ENCODE measurements at places on chromosomes 6 and 20. TPM values are rescaled to one million over a fixed set of nuclear protein-coding genes. Genes with fewer than 3 reads are reported as not detected.

The RTF2 gene
- total RNA-seq, result 49.4 TPM

- H3K4me3 ChIP-seq, result no peak overlapping the region
- DNase-seq, result no peak
- H3K36me3 ChIP-seq, result peaks cover 4% of the 10 kb centered on the region
- peak overlapping the region; percentile 48 for H3K27ac ChIP-seq
- no peaks in the 10 kb centered on the region for H3K27me3 ChIP-seq
Measured at GRCh38 chr20:51393571-51393970, 148.9 kb downstream of the NFATC2 start.

The RIMS4 gene
- 0.47 TPM for total RNA-seq

The PRSS35 gene
- 0.85 TPM for total RNA-seq

GRCh38 chr20:16360668-16361067 lies 212.6 kb downstream of the KIF16B start:
- H3K36me3 ChIP-seq, result peaks cover 6% of the 10 kb centered on the region
- H3K4me3 ChIP-seq, result no peak overlapping the region
- no peaks in the 10 kb centered on the region for H3K27me3 ChIP-seq
- H3K4me1 ChIP-seq, result no peaks in the 10 kb centered on the region
- H3K27ac ChIP-seq, result no peak overlapping the region

DNA sequence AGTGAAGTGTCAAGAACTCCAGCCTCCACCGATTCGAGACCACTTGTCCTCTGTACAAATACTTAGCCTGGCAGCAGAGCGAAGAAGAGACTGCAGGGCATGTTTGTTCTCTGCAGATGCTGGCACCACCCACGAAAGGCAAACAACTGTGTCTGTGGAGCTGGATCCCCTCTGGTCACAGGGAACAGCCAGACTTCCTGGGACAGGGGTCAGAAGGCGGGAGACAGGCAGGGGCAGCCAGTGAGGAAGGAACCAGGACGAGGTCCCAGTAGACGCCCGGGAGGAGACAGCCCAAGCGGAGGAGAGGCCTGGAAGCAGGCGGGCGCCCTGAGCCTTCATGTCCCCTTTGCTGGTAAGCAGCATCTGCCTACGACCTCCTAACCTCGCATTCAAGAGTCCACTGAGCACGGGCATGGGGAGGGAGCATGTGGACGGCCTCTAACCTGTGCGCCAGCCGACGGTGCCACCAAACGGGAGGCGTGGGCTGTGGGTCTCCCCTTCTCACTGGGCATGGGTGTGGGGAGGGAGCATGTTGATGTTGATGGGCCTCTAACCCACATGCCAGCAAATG lies 265.5 kb downstream of the DLL1 start:
- no peaks in the 10 kb centered on the region for H3K36me3 ChIP-seq
- no peaks in the 10 kb centered on the region for H3K27me3 ChIP-seq

The KIZ gene
- total RNA-seq, result 16.1 TPM

The SLC22A23 gene
- 2.9 TPM for total RNA-seq

GRCh38 chr20:6120491-6120988 lies 2.3 kb downstream of the FERMT1 start:
- no peak for DNase-seq
- H3K27me3 ChIP-seq, result no peaks in the 10 kb centered on the region
- no peak overlapping the region for H3K4me3 ChIP-seq
- H3K4me1 ChIP-seq, result peaks cover 19% of the 10 kb centered on the region

The LAMA2 gene
- total RNA-seq, result 166 TPM

The RAMACL gene
- 0.20 TPM for total RNA-seq

DNA sequence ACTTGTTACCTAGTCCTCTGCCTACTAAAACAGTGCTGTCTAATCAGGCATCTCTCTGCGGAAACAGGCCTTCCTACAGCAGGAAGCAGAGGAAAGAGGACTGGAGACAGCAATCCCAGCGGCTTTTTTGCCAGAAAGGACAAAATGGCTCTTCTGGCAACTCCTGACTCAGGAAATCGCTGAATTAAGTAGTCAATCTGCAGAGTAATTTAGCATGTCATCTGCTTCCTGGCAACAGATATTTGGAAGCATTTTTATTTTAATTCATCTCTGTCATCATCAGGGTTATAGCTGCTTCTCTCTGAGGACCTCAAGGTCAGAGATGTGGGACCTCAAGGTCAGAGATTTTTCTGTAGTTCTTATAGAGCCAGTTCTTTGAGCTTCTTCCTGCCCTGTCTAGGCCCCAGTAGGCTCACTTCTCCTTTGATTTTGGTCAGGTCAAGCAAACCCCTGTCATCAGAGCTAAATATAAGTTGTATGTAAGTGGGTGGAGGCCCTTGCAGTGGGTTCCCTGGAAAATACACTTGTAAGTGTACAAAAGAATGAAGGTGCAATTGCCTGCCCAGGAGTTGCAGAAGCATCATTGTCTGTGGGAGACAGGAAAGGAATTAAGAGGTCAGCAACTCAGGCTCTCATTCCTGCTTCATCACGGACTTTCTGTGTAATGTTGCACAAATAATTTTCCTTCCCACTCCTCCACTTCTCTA lies 229.4 kb downstream of the ALDH8A1 start:
- H3K27me3 ChIP-seq, result no peaks in the 10 kb centered on the region
- H3K4me3 ChIP-seq, result no peak overlapping the region
- no peak for DNase-seq
- no peaks in the 10 kb centered on the region for H3K4me1 ChIP-seq
- H3K27ac ChIP-seq, result peak overlapping the region; percentile 25

- H3K4me1 ChIP-seq, result no peaks in the 10 kb centered on the region
- no peak overlapping the region for H3K27ac ChIP-seq
- no peaks in the 10 kb centered on the region for H3K27me3 ChIP-seq
Measured at GRCh38 chr6:4518506-4518905, 257.7 kb upstream of the CDYL start.

DNA sequence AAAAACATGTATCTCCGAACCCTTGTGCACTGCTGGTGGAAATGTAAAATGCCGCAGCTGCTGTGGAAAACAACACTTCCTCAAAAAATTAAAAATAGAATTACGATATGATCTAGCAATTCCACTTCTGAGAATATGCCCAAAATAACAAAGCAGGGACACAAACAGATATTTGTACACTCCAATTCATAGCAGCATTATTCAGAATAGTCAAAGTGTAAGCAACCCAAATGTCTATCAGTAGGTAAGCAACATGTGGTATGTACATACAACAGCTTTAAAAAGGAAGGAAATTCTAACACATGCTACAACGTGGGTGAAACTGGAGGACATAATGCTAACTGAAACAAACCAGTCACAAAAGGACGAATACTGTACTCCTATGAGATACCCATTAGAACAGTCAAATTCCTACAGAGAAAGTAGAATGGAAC lies 5.7 kb upstream of the RAB5IF start:
- DNase-seq, result no peak
- H3K36me3 ChIP-seq, result no peaks in the 10 kb centered on the region
- no peaks in the 10 kb centered on the region for H3K4me1 ChIP-seq
- H3K4me3 ChIP-seq, result no peak overlapping the region

DNA sequence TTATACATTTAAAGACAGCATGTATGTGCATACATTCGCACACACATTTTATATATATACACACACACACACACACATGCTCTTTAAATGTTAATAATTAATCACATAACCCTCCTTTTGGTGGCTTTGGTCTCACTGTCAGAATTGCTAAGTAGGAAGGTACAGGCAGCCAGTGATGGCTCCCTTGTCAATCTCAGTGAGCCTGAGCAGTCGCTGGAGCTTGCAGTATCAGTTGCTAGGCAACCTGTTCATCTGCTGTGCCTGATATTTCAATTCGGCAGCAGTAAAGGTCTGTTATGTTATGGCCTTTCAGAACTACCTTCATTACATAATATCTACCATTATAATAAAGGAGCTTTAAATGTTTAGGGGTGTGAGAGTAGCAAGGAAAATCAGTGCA lies 374.3 kb downstream of the LMBRD1 start:
- H3K27me3 ChIP-seq, result no peaks in the 10 kb centered on the region
- no peaks in the 10 kb centered on the region for H3K4me1 ChIP-seq
- H3K36me3 ChIP-seq, result no peaks in the 10 kb centered on the region
- H3K4me3 ChIP-seq, result no peak overlapping the region

- no peak overlapping the region for H3K4me3 ChIP-seq
- no peaks in the 10 kb centered on the region for H3K4me1 ChIP-seq
- no peak for DNase-seq
- H3K36me3 ChIP-seq, result no peaks in the 10 kb centered on the region
Measured at GRCh38 chr6:31568537-31568961, 3.5 kb upstream of the LTA start.

The KCNB1 gene
- total RNA-seq, result 1.4 TPM

DNA sequence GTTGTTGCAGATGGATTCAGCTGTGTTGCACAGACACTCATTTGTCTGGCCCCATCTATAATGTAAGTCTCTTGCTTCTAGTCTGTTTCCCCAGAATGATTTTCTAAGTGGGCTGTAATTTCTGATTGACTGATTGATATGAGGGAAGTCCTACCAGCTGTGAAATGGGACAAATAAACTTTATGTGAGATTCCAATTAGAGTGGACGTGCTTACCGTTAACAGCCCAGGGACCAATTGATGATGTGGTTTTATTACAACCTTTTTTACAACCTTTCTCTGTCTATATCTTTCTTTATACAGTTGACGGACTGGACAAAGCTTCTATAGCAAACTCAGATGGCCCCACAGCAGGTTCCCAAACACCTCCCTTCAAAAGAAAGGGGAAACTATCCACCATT lies 33.9 kb downstream of the PHACTR2 start:
- H3K27me3 ChIP-seq, result no peaks in the 10 kb centered on the region
- no peaks in the 10 kb centered on the region for H3K4me1 ChIP-seq
- H3K36me3 ChIP-seq, result no peaks in the 10 kb centered on the region

The POM121L2 gene
- not detected for total RNA-seq

DNA sequence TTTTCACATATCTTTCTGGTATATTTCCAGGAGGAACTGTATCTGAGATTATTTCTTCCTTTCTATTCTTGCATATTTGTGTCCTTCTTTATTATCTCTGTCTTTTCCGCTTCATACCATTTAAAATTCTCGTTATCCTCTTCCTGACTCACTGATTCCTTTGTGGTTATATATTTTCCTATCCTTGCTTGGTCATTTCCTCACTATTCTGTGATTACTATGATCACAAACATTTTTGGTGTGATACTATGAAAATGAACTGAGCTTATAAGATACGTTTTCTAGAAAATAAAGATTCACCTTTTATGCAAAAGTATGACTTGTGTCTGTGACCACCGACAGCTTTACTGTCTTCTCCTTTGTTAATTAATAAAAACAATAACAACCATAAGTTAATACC lies 26.5 kb upstream of the MYCT1 start:
- no peaks in the 10 kb centered on the region for H3K27me3 ChIP-seq
- no peak overlapping the region for H3K27ac ChIP-seq
- H3K4me1 ChIP-seq, result no peaks in the 10 kb centered on the region
- H3K36me3 ChIP-seq, result no peaks in the 10 kb centered on the region
- no peak for DNase-seq

DNA sequence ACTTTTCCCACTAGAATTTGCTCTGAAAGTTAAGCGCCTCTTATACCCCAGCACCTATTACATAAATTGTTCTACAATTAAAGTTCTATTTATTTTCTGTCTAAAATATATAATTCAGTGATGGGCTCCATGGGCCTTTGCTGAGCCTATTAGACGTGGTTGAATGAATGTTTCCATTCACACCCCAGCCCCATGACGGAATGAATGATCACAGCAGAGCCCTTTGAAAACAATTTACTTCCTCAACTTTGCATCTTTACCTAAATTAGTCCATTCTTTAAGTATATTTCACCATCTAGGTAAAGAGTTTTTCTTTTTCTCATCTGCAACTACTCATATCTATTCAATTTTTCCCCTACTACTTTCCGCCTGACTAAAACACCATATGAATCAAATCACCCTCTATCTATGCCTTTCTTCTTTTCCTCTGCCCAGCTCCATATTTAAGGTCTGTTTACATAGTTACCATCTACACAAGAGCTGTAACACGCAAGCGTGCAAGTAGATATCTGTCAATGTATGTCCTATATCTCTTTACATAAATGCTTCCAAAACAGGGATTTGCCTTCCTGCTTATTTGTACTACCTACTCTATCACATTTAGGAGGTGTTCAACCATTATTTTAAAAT lies 69.7 kb downstream of the ECT2L start:
- H3K27ac ChIP-seq, result no peak overlapping the region
- H3K4me1 ChIP-seq, result peaks cover 10% of the 10 kb centered on the region
- no peaks in the 10 kb centered on the region for H3K27me3 ChIP-seq

DNA sequence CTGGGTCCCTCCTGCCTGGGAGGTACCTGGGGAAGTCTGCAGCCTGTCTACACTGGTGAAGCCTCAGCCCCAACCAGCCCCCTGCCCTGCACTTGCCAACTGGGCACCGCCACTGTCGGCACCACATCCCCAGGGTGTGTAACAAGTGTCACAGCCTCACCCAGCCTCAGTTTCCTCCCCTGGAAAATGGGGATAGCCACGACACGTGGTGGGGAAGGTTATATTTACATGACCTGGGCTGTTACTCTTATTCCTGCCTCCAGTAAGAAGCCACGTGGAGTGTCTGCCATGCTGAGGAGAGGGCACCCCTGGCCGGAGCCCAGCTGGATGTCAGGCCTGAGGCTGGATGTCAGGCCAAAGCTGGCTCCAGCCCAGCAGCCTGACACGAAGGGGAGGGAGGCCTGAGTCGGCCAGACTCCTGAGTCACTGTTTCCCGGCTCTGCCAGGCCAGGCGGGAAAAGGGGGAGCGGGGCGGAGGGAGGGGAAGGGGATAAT lies 44.9 kb downstream of the SNAI1 start:
- peak; percentile 85 for DNase-seq
- no peaks in the 10 kb centered on the region for H3K27me3 ChIP-seq
- H3K4me3 ChIP-seq, result no peak overlapping the region
- H3K36me3 ChIP-seq, result no peaks in the 10 kb centered on the region

GRCh38 chr6:158969148-158969547 lies 30.9 kb downstream of the RSPH3 start:
- H3K36me3 ChIP-seq, result no peaks in the 10 kb centered on the region
- H3K4me3 ChIP-seq, result no peak overlapping the region
- DNase-seq, result no peak
- no peaks in the 10 kb centered on the region for H3K27me3 ChIP-seq
- no peaks in the 10 kb centered on the region for H3K4me1 ChIP-seq

DNA sequence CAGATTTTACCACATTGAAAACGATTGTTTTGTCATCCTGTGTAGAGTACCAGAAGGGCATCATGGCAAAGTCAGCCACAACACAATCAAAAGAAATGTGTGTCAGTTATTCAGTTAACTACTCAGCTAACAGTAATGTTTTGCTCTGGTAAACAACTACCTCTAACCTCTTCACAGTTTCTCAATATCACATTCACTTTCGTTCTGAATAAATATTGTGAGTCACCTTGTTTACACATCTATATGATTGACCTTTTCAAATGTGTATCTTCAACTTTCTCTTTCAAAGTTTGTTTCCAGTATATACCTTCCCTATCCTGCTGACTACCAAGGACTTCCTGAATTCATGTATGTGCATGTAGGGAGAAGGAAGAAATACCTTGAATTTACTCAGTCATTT lies 216.6 kb upstream of the UFL1 start:
- H3K27me3 ChIP-seq, result no peaks in the 10 kb centered on the region
- no peak overlapping the region for H3K27ac ChIP-seq
- DNase-seq, result no peak
- H3K4me1 ChIP-seq, result no peaks in the 10 kb centered on the region
- no peak overlapping the region for H3K4me3 ChIP-seq

All from right atrium auricular region (tissue), 2 donors.